ENCODE measurements at places on chromosomes 13 and 19.

DNA sequence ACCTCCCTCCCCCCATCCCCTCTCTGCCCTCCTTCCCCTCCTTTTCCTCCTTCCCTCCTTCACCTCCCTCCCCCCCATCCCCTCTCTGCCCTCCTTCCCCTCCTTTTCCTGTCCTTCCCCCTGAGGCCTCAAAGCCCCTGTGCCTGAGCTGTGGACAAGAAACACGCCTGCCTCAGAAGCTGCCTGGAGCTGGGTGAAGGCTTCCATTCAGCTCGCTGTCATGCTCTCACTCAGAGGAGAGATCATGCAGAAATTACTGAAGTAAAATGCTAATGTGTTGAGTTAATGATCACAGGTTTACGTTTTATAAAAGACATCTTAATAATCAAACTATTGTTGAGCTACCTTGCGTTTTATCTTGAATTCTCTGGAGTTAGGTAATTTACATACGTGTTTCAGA, 114.5 kb downstream of the ATP11A start:
- DNase-seq, result no peak

GRCh38 chr13:74289107-74289506, 154.9 kb upstream of the KLF12 start:
- no peak for DNase-seq

DNA sequence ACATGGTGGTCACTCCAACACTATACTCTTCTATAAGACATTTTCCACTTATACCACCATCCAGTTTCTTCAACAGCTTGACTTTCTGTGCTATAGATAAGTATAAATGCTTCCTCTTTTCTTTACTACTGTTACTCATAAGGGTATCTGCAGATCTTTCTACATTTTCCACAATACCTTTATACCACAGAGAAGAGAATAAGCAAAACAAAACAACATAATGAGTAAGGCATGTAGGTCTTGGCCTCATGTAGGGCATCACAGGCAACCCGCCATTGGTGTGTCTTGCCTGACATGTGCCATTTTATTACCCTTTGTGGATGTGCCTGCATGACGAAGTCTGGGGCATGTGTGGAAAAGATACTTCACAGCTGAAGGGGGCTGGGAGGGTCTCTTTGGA, 265.3 kb upstream of the STARD13 start:
- DNase-seq, result no peak

DNA sequence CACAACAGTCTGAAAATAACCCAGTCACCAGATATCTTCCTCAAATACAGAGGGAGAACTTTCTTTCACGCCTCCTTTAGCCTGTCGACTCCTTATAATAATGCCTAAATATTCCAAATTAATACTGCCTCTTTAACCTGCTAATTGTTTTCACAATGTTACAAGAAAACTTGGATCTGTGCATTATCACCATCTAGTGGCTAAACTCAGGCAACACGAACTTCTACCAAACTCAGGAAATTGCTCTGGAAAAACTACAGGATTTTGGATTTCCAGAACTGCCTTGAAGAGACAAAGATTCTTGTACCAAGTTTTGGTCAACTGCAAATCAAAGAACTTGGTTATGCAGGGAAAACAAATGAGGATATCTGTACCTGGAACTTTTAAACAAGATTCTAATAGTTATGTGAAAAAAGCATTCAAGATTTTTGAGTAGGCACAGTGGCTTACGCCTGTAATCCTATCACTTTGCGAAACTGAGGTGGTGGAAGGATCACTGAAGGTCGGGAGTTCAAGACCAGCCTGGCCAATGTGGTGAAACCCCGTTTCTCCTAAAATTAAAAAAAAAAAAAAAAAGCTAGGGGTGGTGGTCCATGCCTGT, 10.8 kb downstream of the CLN5 start:
- DNase-seq, result no peak
